ENCODE measurements at places on chromosomes 11 and 22.
A peak's percentile ranks its signal among the peaks of the same experiment; 100 is the strongest.

GRCh38 chr11:125382314-125382791, 113.7 kb downstream of the FEZ1 start:
- no peak for DNase-seq

GRCh38 chr11:119316729-119317591, at the start of gene MCAM:
TSS of gene MCAM (minus strand) at chr11:119317130. CDS start at chr11:119317101, 29 bp downstream.
- no peak for DNase-seq

DNA sequence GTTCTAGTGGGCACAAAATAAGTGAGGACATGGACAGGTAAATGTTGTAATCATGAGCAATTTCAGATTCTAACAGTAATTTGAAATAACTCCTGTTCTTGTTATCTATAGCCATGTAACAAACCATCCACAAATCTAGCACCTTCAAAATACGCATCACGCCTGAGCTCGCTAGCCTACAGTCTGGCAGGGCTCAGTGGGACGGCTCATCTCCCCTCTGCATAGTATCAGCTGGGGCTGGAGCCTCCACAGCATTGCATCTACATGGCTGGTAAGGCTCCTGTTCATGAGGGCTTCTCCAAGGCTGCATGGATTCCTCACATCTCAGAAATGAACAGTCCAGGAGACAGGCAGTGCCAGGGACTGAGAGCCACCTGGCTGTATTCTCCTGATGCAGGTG, 112.6 kb downstream of the KCNQ1 start:
- no peak for DNase-seq

DNA sequence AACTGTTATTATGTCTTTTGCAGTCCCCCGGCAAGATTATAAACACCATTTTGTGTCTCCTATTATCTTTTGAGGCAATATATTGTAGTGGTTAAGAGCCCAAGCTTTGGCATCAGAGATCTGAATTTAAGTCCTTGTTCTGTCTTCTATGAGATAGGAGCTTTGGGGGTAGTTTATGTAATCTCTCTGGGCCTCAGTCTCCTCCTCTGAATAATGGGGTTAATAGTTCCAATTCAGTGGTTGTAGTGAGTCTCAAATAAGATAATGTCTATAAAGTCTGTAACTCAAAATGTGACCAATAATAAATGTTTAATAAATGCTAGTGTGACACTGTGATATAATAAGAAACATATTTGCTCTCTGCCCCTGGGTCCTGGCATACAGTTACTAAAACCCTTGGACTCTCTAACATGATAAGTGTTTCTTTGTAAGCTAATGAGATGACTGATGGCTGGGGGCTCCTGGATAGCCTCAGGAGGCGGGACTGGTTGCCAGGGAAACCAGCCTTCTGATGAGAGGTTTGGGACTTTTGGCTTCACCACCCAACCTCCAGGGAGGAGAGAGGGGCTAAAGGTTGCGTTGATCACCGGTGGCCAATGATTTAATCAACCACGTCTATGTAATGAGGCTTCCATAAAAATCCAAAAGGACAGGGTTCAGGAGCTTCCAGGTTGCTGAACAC, 183.4 kb upstream of the MTMR2 start:
- no peak for DNase-seq

GRCh38 chr22:49368976-49369725, 458.5 kb downstream of the BRD1 start:
- no peak for DNase-seq

- no peak for DNase-seq
Measured at GRCh38 chr11:131391176-131391575, 20.8 kb downstream of the NTM start.

GRCh38 chr11:19984048-19984742, 176.1 kb downstream of the DBX1 start:
- no peak for DNase-seq

DNA sequence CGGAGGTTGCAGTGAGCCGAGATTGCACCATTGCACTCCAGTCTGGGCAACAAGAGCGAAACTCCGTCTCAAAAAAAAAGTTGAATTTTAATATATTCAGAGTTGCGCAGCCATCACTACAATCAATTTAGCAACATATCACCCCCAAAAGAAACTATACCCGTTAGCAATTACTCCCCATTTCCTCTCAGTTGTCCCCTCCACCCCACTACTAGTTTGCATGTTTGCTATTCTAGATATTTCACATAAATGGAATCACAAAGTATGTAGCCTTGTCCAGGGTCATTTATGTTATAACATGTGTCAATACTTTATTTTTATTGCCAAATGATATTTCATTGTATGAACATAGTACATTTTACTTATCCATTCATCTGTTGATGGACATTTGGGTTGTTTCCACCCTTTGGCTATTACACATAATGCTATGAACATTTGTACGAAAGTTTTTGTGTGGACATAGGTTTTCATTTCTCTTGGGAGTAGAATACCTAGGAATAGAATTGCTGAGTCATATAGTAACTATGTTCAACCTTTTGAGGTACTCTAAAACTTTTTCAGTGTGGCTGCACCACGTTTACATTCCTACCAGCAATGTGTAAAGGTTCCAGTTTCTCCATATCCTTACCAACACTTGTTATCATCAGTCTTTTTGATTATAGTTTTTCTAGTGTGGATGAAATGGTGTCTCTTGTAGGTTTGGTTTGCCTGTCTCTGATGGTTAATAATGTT, 2.2 kb downstream of the ZNF143 start:
- DNase-seq = no peak

- no peak for DNase-seq
Measured at GRCh38 chr11:118202599-118203422, 22.0 kb downstream of the JAML start.

GRCh38 chr22:49717322-49717919, 110.3 kb downstream of the BRD1 start:
- DNase-seq = no peak

DNA sequence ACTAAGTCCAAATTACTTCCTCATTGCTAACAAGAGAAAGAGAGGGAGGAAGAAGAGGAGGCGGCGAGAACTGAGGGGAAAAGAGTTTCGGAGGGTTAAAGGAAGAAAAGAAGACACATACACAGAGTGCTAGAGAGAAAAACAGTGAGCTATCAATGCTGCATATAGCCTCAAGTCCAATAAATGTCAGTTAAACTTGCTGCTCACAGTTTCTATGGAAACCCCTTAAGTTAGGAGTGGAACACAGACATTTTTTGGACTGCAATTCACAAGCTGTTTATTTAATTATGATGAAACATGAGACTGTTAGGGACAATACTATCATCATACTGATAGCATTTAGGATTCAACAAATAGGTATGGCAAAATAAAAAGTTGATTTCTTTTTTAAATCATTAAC, 1320.4 kb downstream of the LRRC4C start:
- peak; percentile 20 for DNase-seq

DNA sequence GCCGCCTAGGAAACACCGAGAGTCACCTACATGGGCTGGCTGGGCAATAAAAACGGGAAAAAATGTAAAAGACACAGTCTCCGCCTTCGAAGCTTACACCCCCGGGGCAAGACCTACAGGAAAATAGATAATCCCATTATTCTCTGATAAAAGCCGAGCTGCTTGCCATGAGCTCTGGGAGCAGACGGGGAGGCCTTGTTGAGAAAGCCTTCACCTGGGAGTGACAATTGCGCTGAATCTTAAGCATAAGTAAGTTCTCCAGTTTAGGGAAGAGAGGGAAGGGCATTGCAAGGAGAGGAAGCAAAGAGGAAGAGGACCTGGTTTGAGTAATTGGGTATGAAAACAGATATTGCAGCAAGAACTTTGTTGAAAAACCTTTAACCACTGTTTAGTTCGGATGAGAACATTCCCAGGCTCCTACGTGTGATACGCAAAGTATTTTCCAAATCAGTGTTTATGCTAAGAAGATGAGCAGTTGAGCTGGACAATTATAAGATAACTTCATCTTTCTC, 813 bp upstream of the BTBD10 start:
- DNase-seq = no peak

DNA sequence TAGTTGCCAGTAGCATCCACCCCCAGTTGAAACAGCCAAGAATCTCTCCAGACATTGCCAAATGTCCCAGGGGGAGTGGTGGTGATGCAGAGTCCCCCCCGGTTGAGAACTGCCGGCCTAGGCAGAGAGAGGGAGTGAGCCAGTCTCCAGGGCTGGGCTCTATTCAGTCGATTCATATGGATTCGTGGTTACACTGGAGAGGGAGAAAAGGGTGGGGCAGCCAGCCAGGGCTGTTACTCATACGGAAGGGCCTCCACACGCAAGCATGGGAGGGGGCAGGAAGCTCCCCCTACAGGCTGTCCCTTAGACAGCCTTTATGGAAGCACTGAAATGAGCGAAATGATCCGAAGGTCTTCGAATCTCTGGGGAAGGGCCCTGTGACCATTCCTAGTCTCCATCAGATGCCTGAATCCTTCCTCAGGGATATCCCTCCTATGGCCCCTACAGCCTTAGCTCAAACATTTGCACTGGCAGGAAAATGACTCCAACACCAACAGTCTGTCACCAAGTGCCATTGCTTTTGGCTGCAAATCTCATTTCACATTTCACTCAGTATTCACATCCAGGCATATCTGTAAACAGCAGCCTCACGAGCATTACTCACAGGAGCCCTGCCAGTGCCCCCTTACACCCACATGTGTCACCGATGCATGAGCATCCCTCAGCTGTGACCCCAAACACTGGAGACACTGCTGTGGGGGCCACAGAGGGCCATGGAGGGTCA, 18.4 kb upstream of the TLCD5 start:
- no peak for DNase-seq

DNA sequence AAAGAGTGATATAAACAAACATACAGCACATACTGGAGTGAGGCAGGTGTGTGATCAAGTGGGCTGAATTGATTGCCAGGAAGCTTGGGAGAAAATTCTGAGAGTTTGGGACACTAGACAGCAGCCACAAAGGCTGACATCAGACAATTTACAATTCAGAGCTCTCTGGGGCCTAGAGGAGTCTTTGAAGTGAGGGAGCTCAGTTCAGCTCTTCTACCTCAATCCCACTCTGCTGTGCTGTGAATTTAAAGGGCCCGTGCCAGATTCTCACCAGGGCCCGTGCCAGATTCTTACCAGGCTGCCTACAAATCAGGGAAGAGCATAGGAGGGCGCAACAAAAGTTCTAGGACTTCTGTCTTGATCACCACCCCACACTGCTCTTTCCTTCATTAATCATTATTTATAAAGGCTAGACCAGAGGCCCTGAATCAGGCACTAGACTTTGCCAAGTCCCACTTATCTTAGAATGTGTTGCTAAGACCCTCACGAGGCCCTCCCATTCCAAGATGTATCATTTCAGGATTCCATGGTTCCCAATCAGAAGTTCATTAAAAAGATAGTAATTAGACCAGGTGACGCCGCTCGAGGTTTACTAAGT, 112.4 kb downstream of the KIRREL3 start:
- DNase-seq = no peak

GRCh38 chr11:69985331-69985640, 92.8 kb upstream of the ANO1 start:
- DNase-seq = no peak

GRCh38 chr22:30178181-30179126, 68.1 kb downstream of the LIF start:
- no peak for DNase-seq

DNA sequence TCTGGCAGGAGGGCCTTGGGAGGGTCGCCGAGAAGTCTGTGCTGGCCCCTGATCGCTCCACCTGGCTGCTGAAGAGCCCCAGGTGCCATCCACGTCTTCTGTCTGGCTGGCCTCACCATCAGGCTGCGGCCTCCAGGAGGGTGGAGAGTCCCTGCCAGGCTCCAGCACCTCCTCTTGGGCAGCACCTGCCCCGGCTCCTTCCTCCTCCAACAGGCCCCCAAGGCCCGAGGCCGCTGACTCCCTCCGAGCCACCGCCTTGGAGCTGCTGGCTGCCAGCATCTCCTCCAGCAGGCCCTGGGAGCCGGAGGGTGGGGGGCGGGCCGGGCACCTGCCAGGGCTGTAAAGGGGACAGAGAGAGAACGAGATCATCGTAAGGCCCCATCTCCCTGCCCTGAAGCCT, 22.3 kb downstream of the TNKS1BP1 start:
- DNase-seq = no peak
